HCT116 (cell line): ENCODE measurements at places on chromosomes 16 and 17. TPM values are rescaled to one million over a fixed set of nuclear protein-coding genes. Genes with fewer than 3 reads are reported as not detected.

GRCh38 chr16:66065925-66066324 is 300.6 kb upstream of the CDH5 start:
- no peak overlapping the region for H3K27ac ChIP-seq
- H3K4me3 ChIP-seq = no peak overlapping the region
- DNase-seq = no peak

- peaks cover 5% of the 10 kb centered on the region; the same call in 1 of the 2 replicates for H3K4me1 ChIP-seq
- no peaks in the 10 kb centered on the region for H3K27me3 ChIP-seq
- no peak overlapping the region for H3K4me3 ChIP-seq
- DNase-seq = no peak
- H3K36me3 ChIP-seq = no peaks in the 10 kb centered on the region; the same call in 1 of the 2 replicates
Measured at GRCh38 chr17:82789051-82789592, 37.3 kb downstream of the TBCD start.

DNA sequence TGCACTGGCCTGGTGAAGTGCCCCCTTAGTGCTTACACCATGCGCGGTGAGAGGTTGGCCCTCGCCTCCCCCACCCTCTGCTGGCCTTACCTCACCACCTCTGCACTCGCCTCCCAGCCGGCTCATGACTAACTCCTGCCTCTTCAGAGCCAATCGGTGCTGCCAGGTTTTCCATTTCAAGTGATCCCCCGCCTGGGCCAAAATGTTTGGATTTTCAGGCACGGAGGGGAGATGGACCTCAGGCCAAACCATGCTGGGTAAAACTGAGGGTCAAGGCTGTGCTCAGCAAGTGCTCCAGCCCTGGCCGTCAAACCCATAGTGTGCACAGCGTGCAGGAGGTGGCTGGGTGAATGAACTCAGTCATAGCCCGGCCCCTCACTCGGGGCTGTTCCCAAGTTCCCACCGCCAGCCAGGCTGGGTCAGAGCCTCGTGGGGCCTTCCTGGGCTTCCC is 175.4 kb downstream of the SEC14L1 start:
- H3K27me3 ChIP-seq = no peaks in the 10 kb centered on the region
- DNase-seq = no peak
- H3K4me1 ChIP-seq = peaks cover 64% of the 10 kb centered on the region
- H3K36me3 ChIP-seq = 0 out of 2 replicates have a peak, but pooled peaks cover 2% of the 10 kb centered on the region

GRCh38 chr16:79334127-79334526 is 266.4 kb downstream of the MAF start:
- H3K27me3 ChIP-seq = no peaks in the 10 kb centered on the region
- no peak for DNase-seq
- no peak overlapping the region for H3K4me3 ChIP-seq
- no peak overlapping the region for H3K27ac ChIP-seq
- H3K36me3 ChIP-seq = no peaks in the 10 kb centered on the region

Gene NTN1
- 4.2 TPM for total RNA-seq

Gene DNAJA2
- 68.2 TPM for total RNA-seq

Gene ATP1B2
- total RNA-seq = not detected

Gene HBA2
- 3.0 TPM for total RNA-seq

Gene CA7
- total RNA-seq = not detected

Gene C17orf67
- 0.84 TPM for total RNA-seq

GRCh38 chr17:28718333-28719020 is 809 bp upstream of the RAB34 start:
- no peaks in the 10 kb centered on the region for H3K27me3 ChIP-seq
- peaks cover 19% of the 10 kb centered on the region; the same call in 1 of the 2 replicates for H3K36me3 ChIP-seq

- H3K27ac ChIP-seq = no peak overlapping the region
- H3K36me3 ChIP-seq = no peaks in the 10 kb centered on the region
- H3K4me1 ChIP-seq = no peaks in the 10 kb centered on the region; the same call in 1 of the 2 replicates
- no peak for DNase-seq
Measured at GRCh38 chr17:79043191-79043930, 19.4 kb downstream of the C1QTNF1 start.

GRCh38 chr16:8070506-8070905 is 519.8 kb downstream of the TMEM114 start:
- no peak overlapping the region for H3K27ac ChIP-seq
- no peaks in the 10 kb centered on the region for H3K4me1 ChIP-seq
- H3K27me3 ChIP-seq = no peaks in the 10 kb centered on the region
- no peak for DNase-seq
- no peak overlapping the region for H3K4me3 ChIP-seq

- peaks cover 19% of the 10 kb centered on the region for H3K4me1 ChIP-seq
- no peak overlapping the region for H3K27ac ChIP-seq
- no peaks in the 10 kb centered on the region for H3K27me3 ChIP-seq
- no peak for DNase-seq
- H3K4me3 ChIP-seq = no peak overlapping the region
Measured at GRCh38 chr17:16484445-16485175, 7.4 kb downstream of the LRRC75A start.

DNA sequence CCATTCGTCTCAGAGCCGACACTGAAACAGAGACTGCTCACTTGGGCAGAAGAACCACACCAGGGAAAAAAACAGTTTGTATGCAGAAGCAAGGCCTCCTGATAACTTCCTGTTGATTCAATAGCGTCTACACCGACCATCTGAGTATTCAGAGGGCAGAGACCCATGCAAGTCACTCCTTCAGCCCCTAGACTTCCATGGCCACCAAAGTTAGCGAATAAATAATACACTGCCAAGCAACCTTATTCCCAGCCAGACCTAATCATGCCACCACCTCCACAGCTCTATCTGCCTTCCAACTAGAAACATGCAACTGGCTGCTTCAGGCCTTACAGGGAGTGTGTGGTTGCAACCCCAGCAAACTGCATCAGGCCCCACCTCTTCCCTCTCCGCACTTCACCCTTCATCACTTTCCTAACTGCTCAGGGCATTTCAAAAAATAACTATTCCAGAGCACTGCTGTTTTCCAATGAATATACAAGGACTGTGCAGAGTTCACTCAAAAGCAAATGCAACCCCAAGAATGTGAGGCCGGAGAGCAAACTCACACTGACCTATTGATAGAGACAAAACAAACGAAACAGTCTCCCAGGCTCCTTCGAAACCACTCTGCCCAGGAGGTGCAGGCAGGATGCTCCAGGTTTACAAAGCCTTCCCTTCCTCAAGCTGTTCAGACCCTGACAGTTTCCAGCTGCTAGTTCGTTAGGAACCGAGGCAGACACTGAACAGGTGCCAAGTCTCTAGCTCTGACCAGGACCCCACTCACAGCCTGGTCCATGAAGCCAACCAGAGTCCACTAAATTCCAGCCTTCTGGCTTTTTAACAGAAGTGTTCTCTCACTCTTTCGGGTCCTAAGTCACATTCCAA is 3.6 kb downstream of the USP7 start:
- H3K36me3 ChIP-seq = no peaks in the 10 kb centered on the region
- H3K27ac ChIP-seq = no peak overlapping the region
- no peak overlapping the region for H3K4me3 ChIP-seq
- H3K4me1 ChIP-seq = peaks cover 65% of the 10 kb centered on the region
- no peaks in the 10 kb centered on the region for H3K27me3 ChIP-seq

Gene KRT31
- total RNA-seq = not detected

DNA sequence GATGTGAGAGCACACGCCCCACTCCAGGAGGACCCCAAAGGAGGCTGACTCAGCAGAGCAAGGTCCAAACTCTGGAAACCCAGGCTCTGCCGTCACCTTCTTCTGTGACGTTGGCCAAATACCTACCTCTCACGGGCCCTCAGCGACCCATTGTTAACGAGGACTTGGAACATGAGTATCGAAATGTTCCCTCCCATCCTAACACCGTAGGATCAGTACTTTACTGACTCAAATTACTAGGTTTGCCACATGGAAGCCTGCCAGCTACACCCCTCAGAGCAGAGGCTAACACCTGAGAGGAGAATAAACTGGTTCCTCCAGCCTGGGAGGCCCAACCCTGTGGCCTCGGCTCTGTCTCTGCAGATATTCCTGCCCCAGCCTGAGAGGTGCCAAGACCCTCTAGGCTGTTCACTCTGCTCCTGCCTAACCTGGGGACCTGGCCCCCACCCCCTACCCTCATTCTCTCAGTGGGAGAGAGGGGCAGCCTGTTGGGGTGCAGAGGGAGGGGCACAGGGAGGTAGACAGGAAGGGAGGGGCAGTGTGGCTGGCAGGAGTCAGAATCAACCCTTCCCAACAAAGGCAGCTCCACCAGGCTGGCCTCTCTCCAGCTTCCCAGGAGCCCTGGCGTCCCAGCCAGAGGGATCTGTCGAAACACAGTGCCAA is 4.4 kb downstream of the PITPNM3 start:
- H3K27me3 ChIP-seq = no peaks in the 10 kb centered on the region
- H3K4me1 ChIP-seq = peaks cover 48% of the 10 kb centered on the region
- H3K27ac ChIP-seq = peak overlapping the region; percentile 61
- no peak overlapping the region for H3K4me3 ChIP-seq
- no peak for DNase-seq

DNA sequence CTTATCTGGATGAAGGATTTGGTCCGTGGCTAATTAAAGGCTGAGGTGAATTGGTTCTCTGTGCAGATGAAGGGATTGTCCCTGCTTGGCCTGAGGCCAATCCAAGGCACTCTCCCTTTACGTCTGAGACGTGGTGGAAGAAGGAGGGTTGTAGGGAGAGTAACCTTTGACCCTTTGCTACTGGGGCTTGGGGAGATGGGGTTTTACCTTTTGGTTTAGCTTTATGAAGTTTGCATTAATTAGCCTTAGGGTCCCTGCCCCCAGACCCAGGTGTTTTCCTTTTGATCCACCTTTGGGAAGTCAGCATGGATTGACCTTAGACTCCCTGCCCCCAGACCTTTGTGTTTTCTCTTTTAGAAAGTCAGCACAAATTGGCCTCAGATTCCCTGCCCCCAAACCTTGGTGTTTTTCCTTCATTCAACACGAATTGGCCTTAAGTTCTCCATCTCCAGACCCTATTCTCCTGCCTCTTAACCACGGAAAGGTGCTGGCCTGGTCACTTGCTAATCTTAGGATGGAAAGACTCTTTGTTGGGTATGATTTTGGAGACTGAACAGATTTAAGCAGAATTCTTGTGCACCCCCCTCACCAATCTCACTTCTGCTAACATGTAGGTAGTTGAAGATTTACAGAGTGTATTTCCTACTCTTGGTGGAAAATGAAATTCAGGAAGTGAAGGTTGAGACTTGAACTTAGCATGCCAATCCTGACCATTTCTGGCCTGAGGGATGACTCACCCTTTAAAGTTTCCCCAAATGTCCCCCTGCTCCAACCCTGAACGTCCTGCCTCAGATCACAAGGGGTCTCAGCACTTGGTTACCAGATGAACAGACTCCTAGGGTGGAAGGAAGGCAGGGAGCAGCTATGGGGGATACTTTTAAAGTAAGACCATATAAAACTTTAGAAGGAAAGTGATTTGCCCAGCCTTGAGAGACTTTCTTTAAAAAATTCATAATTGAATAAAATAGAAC is 23.1 kb upstream of the MMD start:
- no peak overlapping the region for H3K27ac ChIP-seq
- no peaks in the 10 kb centered on the region for H3K36me3 ChIP-seq
- DNase-seq = no peak
- H3K27me3 ChIP-seq = no peaks in the 10 kb centered on the region
- peaks cover 9% of the 10 kb centered on the region for H3K4me1 ChIP-seq
- H3K4me3 ChIP-seq = no peak overlapping the region

DNA sequence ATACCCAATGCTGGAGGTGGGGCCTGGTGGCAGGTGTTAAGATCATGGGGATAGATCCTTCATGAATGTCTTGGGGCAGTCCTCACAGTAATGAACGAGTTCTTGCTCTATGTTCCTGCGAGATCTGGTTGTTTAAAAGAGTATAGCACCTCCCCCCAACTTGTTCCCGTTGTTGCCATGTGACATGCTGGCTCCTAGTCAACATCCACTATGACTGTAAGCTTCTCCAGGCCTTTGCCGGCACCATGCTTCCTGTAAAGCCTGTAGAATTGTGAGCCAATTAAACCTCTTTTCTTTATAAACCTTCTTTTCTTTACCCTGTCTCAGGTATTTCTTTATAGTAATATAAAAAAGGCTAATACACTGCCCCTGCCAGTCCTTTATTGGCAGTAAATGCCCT is 33.3 kb downstream of the RANBP10 start:
- no peak for DNase-seq
- no peaks in the 10 kb centered on the region for H3K36me3 ChIP-seq
- no peaks in the 10 kb centered on the region for H3K27me3 ChIP-seq
- H3K27ac ChIP-seq = no peak overlapping the region

Gene NRN1L
- 1.4 TPM for total RNA-seq

GRCh38 chr17:48561884-48562810 is 16.0 kb downstream of the HOXB4 start:
- DNase-seq = no peak
- no peaks in the 10 kb centered on the region for H3K36me3 ChIP-seq
- H3K4me1 ChIP-seq = no peaks in the 10 kb centered on the region
- no peaks in the 10 kb centered on the region for H3K27me3 ChIP-seq

Gene KRT28
- total RNA-seq = not detected

Gene MIEN1
- 73.9 TPM for total RNA-seq

DNA sequence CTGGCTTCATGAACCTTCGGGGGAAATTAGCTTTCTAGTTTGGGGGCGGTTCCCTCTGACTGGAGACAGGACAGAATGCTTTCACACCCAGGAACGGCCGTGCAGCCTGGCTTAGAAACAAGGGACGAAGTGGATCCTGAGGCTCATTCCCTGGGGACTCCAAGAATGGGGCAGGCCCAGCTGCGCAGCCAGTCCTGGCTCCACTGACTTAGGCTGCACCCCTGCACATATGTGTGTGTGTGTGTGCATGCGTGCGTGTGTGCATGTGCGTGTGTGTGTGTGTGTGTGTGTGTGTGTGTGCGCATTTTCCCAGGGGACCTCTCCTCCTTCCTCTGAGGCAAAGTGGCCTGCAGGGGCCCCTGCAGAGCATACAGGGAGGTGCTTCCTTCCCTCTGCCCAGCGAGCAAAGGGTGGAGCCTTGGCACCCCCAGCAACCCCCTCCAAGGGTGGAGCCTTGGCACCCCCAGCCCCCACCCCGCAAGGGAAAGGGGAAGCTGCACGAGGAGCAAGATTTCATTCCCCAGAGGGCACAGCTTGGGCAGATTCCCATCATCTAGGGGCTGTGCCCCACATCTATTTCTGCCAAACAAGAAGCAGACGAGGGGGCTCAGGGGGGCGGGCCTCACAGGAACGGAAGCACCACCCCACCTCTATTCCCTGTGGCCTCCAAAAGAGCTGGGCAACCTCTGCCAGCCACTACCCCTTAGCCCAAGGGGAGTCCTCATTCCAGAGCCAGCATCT is 97.6 kb upstream of the CBX4 start:
- H3K27me3 ChIP-seq = no peaks in the 10 kb centered on the region
- H3K36me3 ChIP-seq = no peaks in the 10 kb centered on the region
- H3K4me3 ChIP-seq = no peak overlapping the region
- no peak for DNase-seq
- no peak overlapping the region for H3K27ac ChIP-seq

Gene NPIPA8
- total RNA-seq = 0.81 TPM

Gene ANKS4B
- total RNA-seq = not detected

Gene ZNHIT3
- total RNA-seq = 33.9 TPM
